Spleen (tissue), 13 donors: ENCODE measurements at places on chromosomes 2 and 18.

DNA sequence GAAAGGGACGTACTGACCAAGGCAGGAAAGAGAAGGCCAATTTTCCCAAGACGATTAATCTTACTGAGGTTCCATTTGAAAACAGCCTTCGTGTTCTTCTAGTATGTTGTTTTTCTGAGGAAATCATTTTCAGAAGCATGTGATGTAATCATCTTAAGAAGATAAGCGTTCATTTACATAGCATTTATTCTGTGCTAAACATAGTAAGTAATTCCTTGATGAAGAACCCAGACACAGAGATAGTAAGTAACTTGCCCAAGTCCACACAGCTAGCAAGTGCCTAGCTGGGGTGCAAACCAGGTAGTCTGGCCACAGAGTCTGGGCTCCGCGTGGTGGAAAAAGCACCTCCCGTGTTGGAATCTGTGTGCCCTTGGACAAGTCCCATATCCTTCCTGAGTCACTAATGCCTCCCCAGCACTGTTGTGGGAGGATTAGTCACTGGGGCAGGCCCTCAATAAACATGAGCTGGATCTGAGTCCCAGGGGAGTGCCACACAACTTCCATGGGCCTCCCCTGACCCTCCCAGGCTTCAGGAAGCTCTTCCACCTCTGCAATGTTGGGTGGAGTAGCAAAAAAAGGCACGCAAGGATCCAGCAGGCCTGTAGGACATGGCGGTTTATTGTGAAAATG is 26.9 kb upstream of the ASAP2 start:
- DNase-seq: no peak

DNA sequence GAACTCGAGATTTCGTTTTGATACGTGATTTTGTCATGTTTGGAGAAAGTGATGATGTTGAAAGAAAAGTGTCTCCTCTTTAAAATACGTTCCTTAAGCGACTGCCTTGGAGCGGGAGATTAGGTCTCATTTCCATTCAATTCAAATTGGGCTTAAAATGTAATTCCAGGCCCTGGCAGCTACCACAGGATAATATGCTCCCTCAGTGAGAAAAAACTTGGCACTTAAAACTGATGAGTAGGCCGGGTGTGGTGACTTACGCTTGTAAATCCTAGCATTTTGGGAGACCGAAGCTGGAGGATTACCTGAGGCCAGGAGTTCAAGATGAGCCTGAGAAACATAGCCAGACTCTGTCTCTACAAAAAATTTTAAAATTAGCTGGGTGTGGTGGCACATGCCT is 146.3 kb upstream of the L3MBTL4 start:
- no peak for DNase-seq

- DNase-seq: no peak
Observed at GRCh38 chr2:236857781-236858180, 227.9 kb upstream of the COPS8 start.

DNA sequence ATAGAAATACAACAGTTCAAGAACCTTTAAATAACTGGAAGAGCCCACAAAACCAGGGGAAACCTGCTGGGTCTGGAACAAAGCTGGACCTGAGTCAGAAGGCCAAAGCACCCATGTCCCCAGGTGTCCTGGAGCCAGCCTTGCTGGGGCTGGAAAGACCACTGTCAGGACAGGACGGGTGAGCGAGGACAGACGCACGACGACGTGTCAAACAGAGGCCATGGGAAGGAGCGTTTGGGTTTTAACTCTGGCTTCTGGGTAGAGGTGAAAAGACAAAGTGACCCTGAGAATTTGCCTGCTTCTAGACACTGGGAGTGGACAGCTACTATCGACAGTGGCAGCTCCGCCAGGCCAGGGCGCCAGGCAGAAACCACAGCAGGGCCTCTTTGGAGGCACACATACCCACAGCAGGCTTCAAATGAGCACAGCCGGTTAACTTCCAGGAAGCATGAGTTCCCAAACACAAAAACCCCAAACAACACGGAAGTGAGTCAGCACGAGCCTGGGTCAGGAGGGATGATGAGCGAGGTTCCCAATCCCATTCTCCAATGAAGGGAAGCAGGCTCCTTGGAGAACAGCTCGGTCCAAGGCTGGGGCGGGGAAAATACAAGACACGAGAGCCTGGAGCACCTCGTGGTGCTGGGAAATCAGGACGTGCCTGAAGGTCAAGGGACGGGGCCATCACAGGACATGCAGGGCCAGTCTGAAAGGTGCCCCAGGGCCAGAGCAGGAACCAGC is 208.0 kb downstream of the TWIST2 start:
- DNase-seq: peak; percentile 64

DNA sequence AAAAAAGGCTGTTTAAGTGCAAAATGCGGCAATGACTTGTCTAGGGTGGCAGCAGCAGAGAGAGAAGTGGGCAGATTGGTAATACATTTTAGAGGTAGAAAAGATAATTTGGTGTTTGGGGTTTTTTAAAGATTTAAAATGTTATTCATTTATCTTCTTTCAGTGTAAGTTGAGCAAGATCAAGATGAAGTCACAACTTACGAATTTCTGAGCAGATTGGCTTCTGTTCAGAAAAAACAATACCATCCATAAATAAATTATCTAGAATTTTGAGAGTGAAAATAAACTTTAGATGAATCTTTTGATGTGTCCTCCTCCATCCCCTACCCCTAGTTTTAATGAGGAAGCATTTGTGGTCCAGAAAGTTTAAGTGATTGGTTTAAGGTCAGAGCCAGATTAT is 47.9 kb upstream of the FAM171B start:
- no peak for DNase-seq

DNA sequence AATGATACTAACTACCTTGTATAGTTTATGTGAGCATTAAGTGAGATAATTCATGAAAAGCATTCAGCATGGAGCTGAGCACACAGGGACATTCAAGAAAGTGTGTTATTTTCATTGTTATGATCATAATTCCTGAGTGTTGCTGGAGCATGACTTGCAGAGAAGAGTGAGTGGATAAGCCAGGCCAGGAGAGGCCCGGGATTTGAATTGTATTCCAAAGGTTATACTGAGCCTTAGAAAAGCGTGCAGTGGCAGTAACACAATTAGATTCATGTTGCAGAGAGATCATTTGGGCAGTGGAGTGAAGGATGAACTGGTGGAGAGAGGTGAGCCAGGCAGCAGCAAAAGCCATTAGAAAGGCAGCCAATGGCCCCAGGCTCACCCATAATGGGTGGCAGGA is 142.9 kb upstream of the SH3BP4 start:
- DNase-seq: no peak

DNA sequence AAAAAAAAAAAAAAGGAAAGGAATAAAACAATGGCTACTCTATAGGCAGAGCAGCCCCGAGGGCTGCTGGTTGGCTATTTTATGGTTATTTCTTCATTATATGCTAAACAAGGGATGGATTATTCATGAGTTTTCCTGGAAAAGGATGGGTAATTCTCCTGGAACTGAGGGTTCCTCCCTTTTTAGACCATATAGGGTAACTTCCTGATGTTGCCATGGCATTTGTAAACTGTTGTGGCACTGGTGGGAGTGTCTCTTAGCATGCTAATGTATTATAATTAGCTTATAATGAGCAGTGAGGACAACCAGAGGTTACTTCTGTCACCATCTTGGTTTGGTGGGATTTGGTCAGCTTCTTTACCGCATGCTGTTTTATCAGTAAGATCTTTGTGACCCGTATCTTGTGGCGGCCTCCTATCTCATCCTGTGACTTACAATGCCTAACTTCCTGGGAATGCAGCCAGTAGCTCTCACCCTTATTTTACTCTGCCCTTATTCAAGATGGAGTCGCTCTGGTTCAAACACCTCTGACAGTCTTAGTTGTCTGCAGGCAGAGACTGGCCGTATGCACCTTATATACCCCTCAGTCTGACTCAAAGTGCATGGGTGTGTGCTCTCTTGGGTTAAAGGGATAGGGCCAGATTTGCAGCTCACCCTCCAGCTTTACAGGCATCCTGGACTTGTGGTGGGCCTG is 57.7 kb downstream of the HAUS1 start:
- no peak for DNase-seq

DNA sequence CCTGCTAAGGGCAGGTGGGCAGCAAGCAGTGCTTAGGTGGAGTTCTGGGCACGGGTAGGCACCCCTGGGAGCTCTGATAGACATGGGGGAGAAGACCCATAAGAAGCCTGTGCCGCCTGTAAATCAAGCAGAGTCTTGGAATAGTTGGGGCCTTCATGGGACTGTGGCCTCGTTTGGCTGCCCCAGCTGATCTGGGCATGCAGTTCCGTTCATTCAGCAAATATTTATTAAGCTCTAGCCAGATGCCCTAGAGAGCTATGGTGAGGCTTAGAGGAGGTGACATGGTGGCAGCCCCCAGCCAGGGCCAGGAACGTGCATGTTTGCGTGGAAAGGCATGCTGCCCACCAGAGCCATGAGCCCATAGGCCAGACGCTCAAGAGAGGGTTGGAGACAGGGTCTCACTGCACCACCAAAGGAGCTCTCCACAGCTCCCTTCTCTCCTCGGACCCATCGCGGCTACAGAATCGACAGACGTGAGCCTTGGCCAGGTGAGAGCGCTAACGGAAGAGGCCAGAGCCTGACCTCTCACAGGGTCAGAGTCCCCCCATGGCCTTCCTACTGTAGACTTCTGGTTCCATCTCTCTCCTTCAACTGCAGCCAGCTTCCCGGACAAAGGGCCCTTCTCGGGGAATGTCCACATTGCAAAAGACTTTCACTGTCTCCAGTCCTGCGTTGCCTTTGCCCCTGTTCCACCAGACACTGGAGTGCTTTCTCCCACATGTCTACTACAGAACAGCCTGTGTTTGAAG is 135.7 kb downstream of the INHBB start:
- DNase-seq: peak; percentile 61

DNA sequence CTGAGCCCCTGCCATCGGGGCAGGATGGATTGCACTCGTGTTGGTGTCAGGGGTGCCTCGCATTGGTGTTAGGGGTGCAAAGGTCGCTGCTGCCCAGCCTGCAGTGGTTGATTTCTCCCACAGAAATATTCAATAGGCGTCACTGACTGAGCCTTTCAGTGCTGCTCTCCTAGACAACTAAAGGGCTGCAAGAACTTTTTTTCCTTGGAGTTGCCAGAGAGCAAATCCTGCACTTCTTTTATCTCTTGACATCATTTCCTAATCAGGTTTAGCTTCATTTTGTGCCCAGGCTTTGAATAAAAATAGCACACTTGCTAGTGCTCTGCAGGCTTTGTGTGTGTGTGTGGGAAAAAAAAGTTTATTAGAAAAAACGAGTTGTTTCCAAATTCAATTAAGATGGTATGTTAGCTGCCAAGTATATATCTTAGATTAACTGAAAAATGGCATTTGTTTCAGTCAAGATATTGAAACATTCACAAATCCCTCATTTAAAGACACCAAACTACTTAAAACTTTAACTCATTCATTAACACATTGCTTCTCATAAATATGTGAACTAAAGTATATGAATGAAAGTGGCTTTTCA is 125.6 kb downstream of the SOCS6 start:
- DNase-seq: no peak

DNA sequence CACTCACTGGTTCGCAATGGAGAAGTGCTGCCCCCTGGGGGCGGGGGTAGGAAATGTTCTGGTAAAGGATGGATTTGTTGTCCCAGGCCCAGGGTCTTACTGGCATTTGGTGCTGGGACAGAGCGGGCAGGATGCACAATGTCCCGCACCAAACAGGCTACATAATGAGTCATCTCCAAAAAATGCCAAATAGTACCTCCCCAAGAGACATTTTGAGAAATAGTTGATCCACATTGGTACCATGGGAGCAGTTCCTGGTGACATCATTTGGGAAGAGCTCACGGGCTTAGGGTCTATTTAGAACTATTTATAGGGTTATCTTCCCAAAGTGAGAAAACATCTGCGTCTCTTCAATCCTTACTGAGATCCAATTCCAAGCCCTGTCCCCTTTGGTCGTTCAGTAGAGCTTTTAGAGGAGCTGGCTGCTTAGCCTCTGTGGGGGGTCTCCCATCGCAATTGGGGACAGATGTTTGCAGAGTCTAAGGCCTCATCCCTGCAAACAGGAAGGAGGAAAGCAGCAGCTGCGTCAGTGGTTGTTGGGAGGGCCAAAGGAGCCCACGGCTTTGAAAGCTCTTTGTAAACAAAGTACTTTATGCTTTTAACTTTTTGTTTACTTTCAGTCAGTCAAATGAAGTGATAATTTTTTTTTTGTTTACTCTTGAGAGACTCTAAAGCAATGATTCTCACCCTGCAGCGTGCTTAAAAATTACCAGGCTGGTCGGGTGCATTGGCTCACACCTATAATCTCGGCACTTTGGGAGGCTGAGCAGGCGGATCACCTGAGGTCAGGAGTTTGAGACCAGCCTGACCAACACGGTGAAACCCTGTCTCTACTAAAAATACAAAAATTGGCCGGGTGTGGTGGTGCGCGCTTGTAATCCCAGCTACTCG is 49.3 kb downstream of the GREB1 start:
- peak; percentile 84 for DNase-seq

DNA sequence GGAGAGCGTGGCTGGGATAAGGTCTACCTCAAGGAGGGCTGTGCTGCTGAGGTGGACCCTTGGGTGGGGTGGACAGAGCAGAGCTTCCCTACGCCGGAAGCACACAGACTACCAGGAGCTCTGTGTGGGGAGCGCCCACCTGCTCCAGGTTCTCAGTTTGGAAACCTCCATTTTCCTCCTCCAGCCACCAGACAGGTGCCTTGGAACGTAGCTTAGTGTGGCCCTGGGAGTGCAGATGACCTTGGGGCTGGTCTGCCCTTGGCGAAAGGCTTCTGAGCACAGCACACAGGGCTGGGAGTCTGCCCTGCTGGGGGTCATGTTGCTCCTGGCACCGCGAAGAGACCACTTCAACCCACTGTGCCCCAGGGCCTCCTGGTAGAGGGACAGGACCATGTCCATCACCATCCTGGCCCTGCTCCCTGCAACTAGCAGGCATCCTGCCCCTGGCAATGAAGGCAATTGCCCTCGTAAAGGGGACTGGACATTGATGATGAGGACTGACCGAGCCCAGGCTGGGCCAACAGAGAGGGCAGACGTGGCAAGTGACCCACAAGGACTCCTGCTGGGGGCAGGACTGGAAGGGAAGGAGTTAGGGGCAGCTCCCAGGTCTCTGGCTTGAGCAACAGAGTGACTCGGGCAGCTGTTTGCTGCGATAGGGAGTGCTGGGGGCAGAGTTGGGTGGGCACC is 214.7 kb downstream of the CYP26B1 start:
- peak; percentile 68 for DNase-seq

DNA sequence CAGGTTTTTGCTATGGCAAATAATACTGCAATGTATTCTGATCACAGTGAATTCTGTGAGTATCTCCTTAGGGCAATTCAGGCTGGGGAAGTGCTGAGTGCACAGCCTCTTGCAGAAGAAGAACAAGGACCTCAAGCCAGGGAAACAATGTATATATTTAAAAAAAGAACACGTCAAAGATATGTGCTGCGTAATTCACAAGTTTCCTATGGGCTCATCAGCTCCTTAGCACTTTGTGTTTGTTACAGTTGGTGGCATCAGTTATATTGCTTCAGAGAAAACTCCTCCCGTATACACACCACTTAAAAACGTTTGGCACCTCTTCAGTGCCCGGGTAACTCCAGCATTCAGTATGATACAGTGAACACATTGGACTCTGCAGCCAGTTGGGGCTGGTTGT is 16.5 kb upstream of the MARCO start:
- DNase-seq: no peak
